PC-3 (cell line): ENCODE measurements at places on chromosomes 3 and 15. TPM values are rescaled to one million over a fixed set of nuclear protein-coding genes. Genes with fewer than 3 reads are reported as not detected.

Gene SLITRK3
- not detected in 2 replicates for total RNA-seq

- DNase-seq = no peak
- H3K4me1 ChIP-seq = peaks cover 73% of the 10 kb centered on the region
- no peaks in the 10 kb centered on the region for H3K36me3 ChIP-seq
- no peak overlapping the region for H3K4me3 ChIP-seq
Measured at GRCh38 chr3:45549961-45550360, 44.6 kb upstream of the LIMD1 start.

DNA sequence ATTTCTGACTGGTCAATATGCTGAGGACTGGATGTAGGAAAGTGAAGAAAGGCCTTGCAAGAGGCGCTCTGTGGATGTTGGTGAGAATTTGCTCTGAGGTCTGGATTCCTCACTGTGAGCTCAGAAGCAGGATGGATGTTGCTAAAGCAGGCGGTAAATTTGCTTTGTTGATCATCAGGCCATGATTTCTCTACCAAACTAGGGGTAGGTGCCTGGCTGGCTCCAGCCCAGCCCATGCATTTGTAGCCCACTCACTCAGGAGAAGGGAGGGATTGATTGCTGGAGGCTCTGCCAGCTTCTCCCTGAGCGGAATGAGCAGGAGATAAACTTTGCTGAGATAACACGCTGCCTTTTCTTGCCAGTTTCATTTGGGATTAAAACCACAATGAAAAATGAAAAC, 44.3 kb upstream of the NTRK3 start:
- H3K4me1 ChIP-seq = no peaks in the 10 kb centered on the region
- H3K27me3 ChIP-seq = peaks cover 19% of the 10 kb centered on the region
- H3K36me3 ChIP-seq = no peaks in the 10 kb centered on the region
- DNase-seq = no peak
- no peak overlapping the region for H3K4me3 ChIP-seq
- H3K27ac ChIP-seq = no peak overlapping the region

GRCh38 chr3:11447584-11448200, 175.5 kb downstream of the ATG7 start:
- H3K27me3 ChIP-seq = no peaks in the 10 kb centered on the region
- no peak for DNase-seq
- no peak overlapping the region for H3K27ac ChIP-seq

DNA sequence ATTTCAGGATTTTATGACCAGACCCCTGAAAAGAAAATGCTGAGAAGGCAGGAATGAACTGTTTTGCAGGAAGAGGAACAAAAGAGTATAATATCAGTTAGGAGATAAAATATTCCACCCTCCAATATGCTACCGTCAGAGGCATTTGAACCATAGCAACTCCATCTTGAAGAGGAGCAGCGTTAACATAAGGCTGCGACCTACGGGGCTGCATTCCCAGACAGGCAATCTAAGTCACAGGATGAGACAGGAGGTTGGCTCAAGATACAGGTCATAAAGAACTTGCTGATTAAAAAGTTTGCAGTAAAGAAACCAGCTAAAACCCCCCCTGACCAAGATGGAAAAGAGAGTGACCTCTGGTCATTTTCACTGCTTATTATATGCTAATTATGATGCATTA, 22.9 kb downstream of the CCDC39 start:
- H3K27ac ChIP-seq = no peak overlapping the region
- H3K4me1 ChIP-seq = no peaks in the 10 kb centered on the region
- DNase-seq = no peak
- no peak overlapping the region for H3K4me3 ChIP-seq
